ENCODE measurements at places on chromosomes 16 and 17. TPM values are rescaled to one million over a fixed set of nuclear protein-coding genes. Genes with fewer than 3 reads are reported as not detected.

MT4 gene
- total RNA-seq: not detected

KRTAP1-5 gene
- total RNA-seq: not detected

- H3K27ac ChIP-seq: peak overlapping the region; percentile 87
- H3K36me3 ChIP-seq: peaks cover 31% of the 10 kb centered on the region
- peak overlapping the region; percentile 89 for H3K4me3 ChIP-seq
- no peaks in the 10 kb centered on the region for H3K27me3 ChIP-seq
- peaks cover 51% of the 10 kb centered on the region for H3K4me1 ChIP-seq
- peak; percentile 68 for DNase-seq
Measured at GRCh38 chr16:3057181-3058138, 8.0 kb upstream of the IL32 start.

ALOX12B gene
- total RNA-seq: 0.88 TPM

- no peak for DNase-seq
- H3K4me1 ChIP-seq: no peaks in the 10 kb centered on the region
- H3K27me3 ChIP-seq: no peaks in the 10 kb centered on the region
- no peak overlapping the region for H3K27ac ChIP-seq
- no peak overlapping the region for H3K4me3 ChIP-seq
Measured at GRCh38 chr17:70405492-70406220, 236.3 kb downstream of the KCNJ2 start.

DNA sequence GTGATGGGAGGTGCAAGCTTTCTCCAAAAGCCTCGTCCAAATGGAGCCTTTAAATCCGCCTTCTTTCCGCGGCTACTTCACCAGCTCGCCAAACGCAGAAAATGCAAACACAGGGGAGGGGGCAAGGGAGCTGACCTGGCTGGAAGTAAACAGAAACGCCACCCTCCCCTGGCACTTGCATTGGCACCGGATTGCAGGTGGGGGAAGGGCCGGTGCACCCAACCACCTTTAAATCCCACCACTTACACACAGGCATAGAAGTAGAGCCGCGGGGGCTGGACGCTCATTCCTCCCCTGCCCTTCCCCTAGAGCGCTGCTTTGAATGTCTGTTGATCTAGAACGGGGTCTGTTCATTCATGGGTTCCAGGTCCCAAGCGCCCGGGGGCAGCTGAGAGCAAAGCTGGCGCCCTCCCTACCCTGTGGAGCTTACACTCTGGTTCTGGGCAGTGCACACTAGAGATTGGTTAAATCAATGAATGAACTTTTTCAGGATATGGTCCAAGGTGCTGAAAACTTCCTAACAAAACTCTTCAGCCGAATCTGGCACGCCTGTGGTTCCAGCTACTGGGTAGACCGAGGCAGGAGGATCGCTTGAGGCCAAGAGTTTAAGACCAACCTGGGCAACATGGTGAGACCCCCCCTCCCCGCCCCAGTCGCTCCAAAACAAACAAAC lies 920 bp upstream of the ZCCHC14 start:
- H3K36me3 ChIP-seq: peaks cover 11% of the 10 kb centered on the region
- H3K4me3 ChIP-seq: peak overlapping the region; percentile 78
- H3K27me3 ChIP-seq: peaks cover 40% of the 10 kb centered on the region

GRCh38 chr16:49564496-49565229 lies 191.1 kb downstream of the C16orf78 start:
- no peaks in the 10 kb centered on the region for H3K27me3 ChIP-seq
- no peak for DNase-seq
- no peaks in the 10 kb centered on the region for H3K4me1 ChIP-seq
- H3K36me3 ChIP-seq: no peaks in the 10 kb centered on the region
- H3K27ac ChIP-seq: no peak overlapping the region

MMP2 gene
- total RNA-seq: not detected

GRCh38 chr16:66905633-66906539 lies 12.8 kb downstream of the CDH16 start:
- H3K27ac ChIP-seq: no peak overlapping the region
- no peaks in the 10 kb centered on the region for H3K36me3 ChIP-seq
- no peak overlapping the region for H3K4me3 ChIP-seq
- peaks cover 9% of the 10 kb centered on the region for H3K4me1 ChIP-seq
- DNase-seq: peak; percentile 86

DNA sequence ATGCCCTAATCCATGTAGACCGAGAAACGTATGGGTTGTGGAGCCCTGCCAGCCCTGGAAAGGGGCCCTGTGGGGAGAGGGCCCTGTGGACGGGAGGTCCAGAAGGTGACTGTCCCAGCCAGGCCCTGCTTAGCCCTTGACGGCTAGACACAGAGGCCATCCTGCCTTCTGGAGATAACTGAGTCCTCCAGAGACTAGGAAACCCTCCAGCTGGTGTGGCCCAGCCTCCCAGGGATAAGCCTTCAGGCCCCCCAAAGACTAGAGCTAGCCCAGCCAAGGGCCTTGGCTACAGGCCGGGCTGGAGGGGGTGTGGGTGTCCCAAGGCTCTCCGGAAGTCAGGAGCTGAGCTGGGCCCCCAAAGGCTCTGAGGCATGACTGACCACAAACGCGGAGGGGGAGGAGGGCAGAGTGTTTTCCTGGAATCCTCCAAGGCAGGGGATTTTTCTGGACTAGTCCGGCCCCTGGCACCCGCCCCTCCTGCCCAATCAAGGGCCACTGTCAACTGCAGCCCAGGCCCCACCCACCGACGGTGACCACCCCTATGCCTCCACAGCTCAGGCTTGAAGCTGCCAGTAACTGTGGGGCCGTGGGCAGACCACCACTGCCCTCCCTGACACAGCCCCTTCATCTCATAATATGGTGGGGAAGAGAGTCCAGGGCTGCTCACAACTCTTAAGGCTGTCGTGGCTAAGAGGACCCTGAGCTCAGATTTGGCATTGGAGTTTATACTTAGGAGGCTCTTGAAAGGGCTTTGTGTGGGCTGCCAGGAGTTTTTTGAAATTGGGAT lies 885 bp upstream of the VASN start:
- DNase-seq: no peak
- peaks cover 2% of the 10 kb centered on the region for H3K36me3 ChIP-seq
- H3K4me3 ChIP-seq: no peak overlapping the region
- H3K27ac ChIP-seq: no peak overlapping the region
- no peaks in the 10 kb centered on the region for H3K27me3 ChIP-seq

SPN gene
- 157 TPM for total RNA-seq

- peaks cover 16% of the 10 kb centered on the region for H3K36me3 ChIP-seq
- peak within 1 kb of the TSS; percentile 85 for H3K4me3 ChIP-seq
- H3K27ac ChIP-seq: peak within 1 kb of the TSS; percentile 62
- H3K27me3 ChIP-seq: no peaks in the 10 kb centered on the region
Measured at GRCh38 chr16:740764-741505, at the start of gene CIAO3. Gene CIAO3 (minus strand): TSS chr16:740997. CDS start chr16:740985, 12 bp downstream.

NEK8 gene
- total RNA-seq: 6.1 TPM

- H3K4me1 ChIP-seq: no peaks in the 10 kb centered on the region
- no peak for DNase-seq
- H3K27ac ChIP-seq: no peak overlapping the region
- H3K4me3 ChIP-seq: no peak overlapping the region
Measured at GRCh38 chr17:62075308-62075815, 10.3 kb upstream of the MED13 start.

DNA sequence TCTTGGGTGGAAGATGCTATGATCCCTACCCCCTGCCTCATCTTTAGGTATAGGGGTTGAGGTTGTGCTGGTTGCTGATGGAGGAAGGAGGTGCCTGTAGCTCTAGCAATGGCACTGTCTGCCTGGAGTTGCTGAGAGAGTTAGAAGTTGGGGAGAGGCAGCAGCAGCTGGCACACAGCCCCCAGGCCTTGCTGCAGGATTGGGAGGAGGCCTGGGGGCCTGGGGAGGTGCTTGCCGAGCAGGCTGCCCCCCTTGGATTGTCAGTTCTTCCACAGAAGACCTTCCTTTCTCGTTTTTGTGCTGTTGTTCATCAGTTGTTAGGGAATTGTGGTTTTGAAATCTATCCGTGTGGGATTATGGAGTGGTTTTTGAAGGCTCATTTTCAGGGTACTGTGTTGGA lies 52.9 kb downstream of the SEC14L1 start:
- H3K27ac ChIP-seq: peak overlapping the region; percentile 40
- no peaks in the 10 kb centered on the region for H3K27me3 ChIP-seq
- H3K4me3 ChIP-seq: no peak overlapping the region
- peaks cover 64% of the 10 kb centered on the region for H3K36me3 ChIP-seq

RCVRN gene
- not detected for total RNA-seq

HEATR9 gene
- total RNA-seq: 0.14 TPM

DNA sequence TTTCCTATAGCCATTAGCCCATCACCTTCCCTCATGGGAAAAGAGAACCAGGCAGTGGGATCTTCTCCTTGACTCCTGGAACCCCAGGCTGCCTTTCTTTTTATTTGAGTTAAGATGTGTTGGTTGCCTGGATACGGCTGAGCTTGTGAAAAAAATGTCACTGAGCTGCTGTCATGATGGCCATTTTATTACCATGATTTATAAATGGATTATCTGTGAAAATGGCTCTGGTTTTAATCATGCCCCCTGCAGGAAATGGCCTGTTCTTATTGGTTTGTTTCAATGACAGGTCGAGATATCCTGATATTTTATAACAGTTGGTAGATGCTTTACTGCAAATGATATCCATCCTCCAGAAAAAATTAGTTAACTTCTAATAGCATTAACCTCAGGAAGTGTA lies 640.4 kb downstream of the CDH11 start:
- H3K4me1 ChIP-seq: no peaks in the 10 kb centered on the region
- no peak for DNase-seq
- H3K27me3 ChIP-seq: no peaks in the 10 kb centered on the region
- H3K36me3 ChIP-seq: no peaks in the 10 kb centered on the region
- H3K27ac ChIP-seq: no peak overlapping the region

CCL17 gene
- total RNA-seq: 0.66 TPM

DNA sequence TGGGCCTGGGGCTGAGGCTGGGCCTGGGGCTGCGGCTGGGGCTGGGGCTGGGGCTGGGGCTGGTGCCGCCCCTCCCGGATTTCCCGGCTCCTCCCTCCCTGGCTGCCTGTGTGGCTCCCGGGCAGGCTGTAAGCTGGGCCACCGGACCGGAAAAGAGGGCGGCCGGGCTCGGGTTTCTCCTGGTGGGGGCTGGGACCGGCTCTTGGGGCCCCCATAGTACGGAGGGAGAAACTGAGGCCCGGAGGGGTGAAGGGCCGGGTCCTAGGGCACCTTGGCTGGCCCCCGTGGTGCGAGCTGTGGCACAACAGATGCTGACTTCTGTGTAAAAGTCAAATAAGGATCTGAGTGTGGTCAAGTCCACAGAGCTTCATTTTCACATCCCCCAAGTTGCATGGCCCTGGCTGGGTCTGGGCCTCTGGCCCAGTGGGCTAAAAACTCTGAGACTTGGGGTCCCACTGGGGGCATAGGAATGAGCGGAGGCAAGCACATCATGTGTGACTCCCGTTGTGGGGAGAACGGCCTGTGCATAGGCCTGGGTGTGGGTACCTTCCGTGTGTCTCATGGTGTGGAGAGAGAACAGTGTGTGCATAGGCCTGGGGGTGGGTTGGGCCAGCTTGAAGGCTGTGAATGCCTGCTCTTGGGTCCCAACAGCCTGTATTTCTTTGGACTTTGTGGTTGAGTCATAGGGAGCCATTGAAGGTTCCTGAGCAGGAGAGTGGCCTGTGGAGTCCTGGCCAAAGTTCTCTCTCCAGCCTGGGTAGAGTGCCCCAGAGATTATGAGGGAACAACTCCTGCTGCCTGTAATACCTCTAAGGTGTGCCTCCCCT lies 123.9 kb upstream of the CIBAR2 start:
- DNase-seq: no peak
- H3K4me3 ChIP-seq: no peak overlapping the region

SYNRG gene
- 45.3 TPM for total RNA-seq

AATK gene
- total RNA-seq: 0.42 TPM

ESRP2 gene
- 0.07 TPM for total RNA-seq

DNA sequence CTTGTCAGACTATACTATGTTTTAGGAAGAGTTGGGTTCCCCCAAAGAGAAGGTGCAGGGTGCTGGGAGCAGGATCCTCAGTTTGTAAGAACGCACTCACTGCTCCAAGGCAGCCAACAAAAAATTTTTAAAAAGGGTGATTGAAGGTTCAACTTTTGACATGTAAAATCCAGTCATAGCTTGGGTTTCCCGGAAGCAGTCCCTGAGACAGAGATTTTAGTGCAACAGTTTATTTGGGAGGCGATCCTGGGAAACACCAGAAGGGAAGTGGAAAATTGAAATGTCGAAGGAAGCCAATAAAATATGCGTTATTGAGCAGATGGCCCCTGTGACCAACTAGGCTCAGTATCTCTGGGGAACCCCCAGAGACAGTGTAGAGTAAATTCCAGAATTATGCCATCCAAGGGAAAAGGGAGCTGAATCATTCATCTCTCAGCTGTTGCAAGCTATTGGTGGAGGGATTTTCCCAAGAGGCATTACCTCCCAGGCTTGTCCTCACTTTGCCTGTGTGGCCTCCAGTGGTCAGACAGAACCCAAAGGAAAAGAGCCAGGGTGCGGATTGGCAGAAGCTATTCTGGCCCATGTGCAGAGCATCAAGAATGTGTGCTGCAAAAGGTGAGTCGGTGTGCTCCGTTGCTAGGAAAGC lies 72.9 kb downstream of the HS3ST3B1 start:
- H3K4me3 ChIP-seq: no peak overlapping the region
- DNase-seq: no peak
- no peaks in the 10 kb centered on the region for H3K4me1 ChIP-seq
- peaks cover 5% of the 10 kb centered on the region for H3K27me3 ChIP-seq

GRCh38 chr17:15323131-15323530 lies 18.3 kb downstream of the TEKT3 start:
- no peak for DNase-seq
- no peaks in the 10 kb centered on the region for H3K27me3 ChIP-seq
- no peak overlapping the region for H3K27ac ChIP-seq

GRCh38 chr17:44689477-44690217 lies at the start of gene CCDC43:
Gene CCDC43 (minus strand): TSS chr17:44689776. CDS start chr17:44689753, 23 bp downstream.
- H3K36me3 ChIP-seq: peaks cover 18% of the 10 kb centered on the region
- peak; percentile 98 for DNase-seq
- peaks cover 2% of the 10 kb centered on the region for H3K27me3 ChIP-seq
- H3K4me1 ChIP-seq: peaks cover 31% of the 10 kb centered on the region
- H3K27ac ChIP-seq: peak within 1 kb of the TSS; percentile 96

DNA sequence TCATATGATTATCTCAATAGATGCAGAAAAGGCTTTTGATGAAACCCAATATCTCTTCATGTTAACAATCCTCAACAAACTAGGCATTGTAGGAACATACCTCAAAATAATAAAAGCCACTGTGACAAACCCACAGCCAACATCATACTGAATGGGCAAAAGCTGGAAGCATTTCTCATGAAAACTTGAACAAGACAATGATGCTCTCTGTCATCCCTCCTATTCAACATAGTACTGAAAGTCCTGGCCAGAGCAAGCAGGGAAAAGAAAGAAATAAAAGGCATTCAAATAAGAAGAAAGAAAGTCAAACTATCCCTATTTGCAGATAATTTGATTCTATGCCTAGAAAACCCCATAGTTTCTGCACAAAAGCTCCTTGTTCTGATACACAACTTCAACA lies 999.2 kb upstream of the GOT2 start:
- no peaks in the 10 kb centered on the region for H3K4me1 ChIP-seq
- H3K36me3 ChIP-seq: no peaks in the 10 kb centered on the region
- DNase-seq: no peak
- no peaks in the 10 kb centered on the region for H3K27me3 ChIP-seq

- peak; percentile 97 for DNase-seq
- H3K4me1 ChIP-seq: peaks cover 4% of the 10 kb centered on the region
- H3K4me3 ChIP-seq: peak overlapping the region; percentile 77
- H3K27me3 ChIP-seq: peaks cover 2% of the 10 kb centered on the region
- H3K36me3 ChIP-seq: no peaks in the 10 kb centered on the region
- H3K27ac ChIP-seq: peak overlapping the region; percentile 78
Measured at GRCh38 chr17:81119223-81120148, 45.8 kb upstream of the PVALEF start.

CCDC78 gene
- 8.0 TPM for total RNA-seq
